ENCODE measurements at places on chromosomes 3 and 15. TPM values are rescaled to one million over a fixed set of nuclear protein-coding genes. Genes with fewer than 3 reads are reported as not detected.

DNA sequence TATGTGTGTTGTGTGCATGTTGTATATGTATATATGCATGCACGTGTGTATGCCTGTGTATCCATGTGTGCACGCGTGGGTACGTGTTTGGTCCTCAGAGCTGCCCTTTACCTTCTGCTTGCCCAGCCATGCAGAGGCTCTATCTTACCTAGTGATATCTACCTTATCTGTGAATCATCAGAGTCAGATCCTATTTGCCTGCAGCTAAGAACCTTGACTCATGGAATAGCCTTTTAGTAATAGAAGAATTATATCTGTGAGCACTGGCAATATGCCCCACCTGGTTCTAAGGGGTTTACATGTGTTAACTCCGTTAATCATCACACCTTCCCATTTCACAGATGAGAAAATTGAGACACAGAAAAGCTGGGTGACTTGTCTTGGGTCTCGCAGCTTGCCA lies 11.0 kb downstream of the PGPEP1L start:
- no peaks in the 10 kb centered on the region for H3K4me1 ChIP-seq
- no peak for DNase-seq
- no peak overlapping the region for H3K4me3 ChIP-seq
- H3K36me3 ChIP-seq, result no peaks in the 10 kb centered on the region
- no peaks in the 10 kb centered on the region for H3K27me3 ChIP-seq

DNA sequence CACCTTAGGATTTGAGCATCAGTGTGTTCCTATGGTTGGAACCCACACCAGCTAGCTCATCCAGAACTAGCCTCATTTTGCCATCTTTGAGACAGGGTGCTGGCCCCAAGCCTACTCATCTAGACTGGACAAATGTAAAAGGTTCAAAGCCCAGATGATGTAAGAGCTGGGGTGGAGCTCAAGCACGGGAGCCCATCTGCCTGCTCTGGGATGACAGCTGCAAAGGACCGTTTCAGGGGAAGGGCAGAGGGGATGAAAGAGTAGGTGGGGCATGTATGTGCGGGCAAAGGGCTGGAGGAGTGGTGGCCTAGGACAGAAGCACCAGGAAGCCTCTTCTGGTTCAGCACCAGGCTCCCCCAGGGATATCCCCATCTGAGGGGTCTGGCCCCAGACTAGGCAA lies 15.8 kb downstream of the CLK3 start:
- H3K4me1 ChIP-seq, result no peaks in the 10 kb centered on the region
- H3K27me3 ChIP-seq, result no peaks in the 10 kb centered on the region
- no peak for DNase-seq
- peaks cover 88% of the 10 kb centered on the region for H3K36me3 ChIP-seq
- no peak overlapping the region for H3K4me3 ChIP-seq
- H3K27ac ChIP-seq, result no peak overlapping the region

- DNase-seq, result peak; percentile 60
- peaks cover 14% of the 10 kb centered on the region for H3K4me1 ChIP-seq
- peaks cover 7% of the 10 kb centered on the region for H3K36me3 ChIP-seq
- no peak overlapping the region for H3K4me3 ChIP-seq
- H3K27me3 ChIP-seq, result no peaks in the 10 kb centered on the region
Observed at GRCh38 chr15:41928637-41929620, 35.1 kb upstream of the SPTBN5 start.

GRCh38 chr3:32681811-32682210 lies 3.2 kb upstream of the CNOT10 start:
- no peak overlapping the region for H3K27ac ChIP-seq
- no peak for DNase-seq
- H3K27me3 ChIP-seq, result no peaks in the 10 kb centered on the region
- no peaks in the 10 kb centered on the region for H3K36me3 ChIP-seq
- peaks cover 4% of the 10 kb centered on the region for H3K4me1 ChIP-seq

DNA sequence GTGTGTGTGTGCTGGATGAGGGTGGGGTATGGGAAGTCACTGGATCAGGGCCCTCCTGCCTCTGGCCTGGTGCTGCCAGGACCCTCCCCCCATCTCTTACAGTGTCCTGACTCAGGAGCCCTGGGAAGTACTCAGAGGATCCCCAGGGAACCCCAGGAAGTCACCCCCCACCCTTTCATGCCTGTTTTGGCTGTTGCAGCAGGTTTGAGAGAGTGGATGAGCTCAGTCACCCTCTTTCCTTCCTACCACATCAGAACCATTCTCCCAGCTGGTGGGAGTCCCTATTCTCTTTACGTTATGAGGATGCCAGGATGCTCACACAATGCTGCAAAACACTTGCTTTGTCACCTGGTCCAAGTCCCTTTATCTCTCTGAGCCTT lies 59.0 kb downstream of the BDH1 start:
- H3K36me3 ChIP-seq, result no peaks in the 10 kb centered on the region
- H3K27me3 ChIP-seq, result no peaks in the 10 kb centered on the region
- H3K27ac ChIP-seq, result no peak overlapping the region
- no peak for DNase-seq

ARGFX gene
- polyA plus RNA-seq, result not detected

- H3K4me1 ChIP-seq, result no peaks in the 10 kb centered on the region
- no peak for DNase-seq
- H3K4me3 ChIP-seq, result no peak overlapping the region
- no peak overlapping the region for H3K27ac ChIP-seq
- no peaks in the 10 kb centered on the region for H3K36me3 ChIP-seq
Observed at GRCh38 chr3:144852999-144853398, 881.4 kb downstream of the DIPK2A start.

- no peak overlapping the region for H3K27ac ChIP-seq
- no peaks in the 10 kb centered on the region for H3K4me1 ChIP-seq
- H3K27me3 ChIP-seq, result no peaks in the 10 kb centered on the region
- no peak overlapping the region for H3K4me3 ChIP-seq
- no peaks in the 10 kb centered on the region for H3K36me3 ChIP-seq
- DNase-seq, result no peak
Observed at GRCh38 chr15:53530761-53531160, 228.7 kb downstream of the WDR72 start.

- no peak for DNase-seq
- no peak overlapping the region for H3K4me3 ChIP-seq
- H3K27me3 ChIP-seq, result no peaks in the 10 kb centered on the region
- H3K36me3 ChIP-seq, result no peaks in the 10 kb centered on the region
- no peak overlapping the region for H3K27ac ChIP-seq
Observed at GRCh38 chr3:52923963-52924362, 26.6 kb upstream of the STIMATE start.
